Skeletal muscle tissue (tissue), 5 donors: ENCODE measurements at places on chromosomes 6 and 20. TPM values are rescaled to one million over a fixed set of nuclear protein-coding genes. Genes with fewer than 3 reads are reported as not detected.

The LPIN3 gene
- total RNA-seq = 0.52 TPM

The DSN1 gene
- total RNA-seq = 5.7 TPM

The KIFC1 gene
- 12.0 TPM for total RNA-seq

The IL20RA gene
- total RNA-seq = 9.9 TPM

The PAK5 gene
- total RNA-seq = under 0.01 TPM

The ECT2L gene
- under 0.01 TPM for total RNA-seq

The SLC4A11 gene
- under 0.01 TPM for total RNA-seq

The OLIG3 gene
- not detected for total RNA-seq

The RBPJL gene
- not detected for total RNA-seq

The PRND gene
- 25.6 TPM for total RNA-seq

The FAM209A gene
- not detected for total RNA-seq

The WFDC5 gene
- total RNA-seq = not detected

The HSP90AB1 gene
- total RNA-seq = 474 TPM

The C20orf202 gene
- total RNA-seq = 0.52 TPM

The TAF8 gene
- total RNA-seq = 17.2 TPM
